ENCODE measurements at places on chromosomes 1 and 21.

GRCh38 chr1:96520579-96520947 lies 201.0 kb upstream of the PTBP2 start:
- peak; percentile 7 for DNase-seq

- DNase-seq = no peak
These were observed 249.1 kb downstream of the C1orf94 start for GRCh38 chr1:34425785-34426184.

GRCh38 chr1:47962750-47963492 lies 34.3 kb downstream of the TRABD2B start:
- DNase-seq = no peak

DNA sequence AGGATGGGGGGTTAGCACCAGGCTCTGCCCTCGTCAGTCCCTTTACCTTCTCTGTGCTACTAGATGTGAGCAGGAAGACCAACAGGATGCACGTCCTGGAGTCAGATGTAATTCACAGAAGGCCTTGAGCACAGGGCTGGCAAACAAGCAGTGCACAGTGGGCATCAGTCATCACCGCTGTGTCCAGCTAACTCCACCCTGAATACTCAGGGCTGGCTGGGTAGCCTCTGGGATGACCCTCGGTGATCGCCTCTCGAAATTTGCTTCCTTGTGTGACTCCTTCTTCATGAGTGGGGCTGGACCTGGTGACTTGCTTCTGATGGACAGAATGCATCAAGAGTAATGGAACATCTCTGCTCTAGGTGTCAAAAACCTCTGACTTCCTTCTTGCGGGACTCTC lies 92.2 kb upstream of the TMPRSS2 start:
- no peak for DNase-seq

- DNase-seq = no peak
These were observed 1598.9 kb downstream of the PLA2G4A start for GRCh38 chr1:188427642-188428041.

- no peak for DNase-seq
These were observed 2.7 kb downstream of the VCAM1 start for GRCh38 chr1:100722221-100722620.

DNA sequence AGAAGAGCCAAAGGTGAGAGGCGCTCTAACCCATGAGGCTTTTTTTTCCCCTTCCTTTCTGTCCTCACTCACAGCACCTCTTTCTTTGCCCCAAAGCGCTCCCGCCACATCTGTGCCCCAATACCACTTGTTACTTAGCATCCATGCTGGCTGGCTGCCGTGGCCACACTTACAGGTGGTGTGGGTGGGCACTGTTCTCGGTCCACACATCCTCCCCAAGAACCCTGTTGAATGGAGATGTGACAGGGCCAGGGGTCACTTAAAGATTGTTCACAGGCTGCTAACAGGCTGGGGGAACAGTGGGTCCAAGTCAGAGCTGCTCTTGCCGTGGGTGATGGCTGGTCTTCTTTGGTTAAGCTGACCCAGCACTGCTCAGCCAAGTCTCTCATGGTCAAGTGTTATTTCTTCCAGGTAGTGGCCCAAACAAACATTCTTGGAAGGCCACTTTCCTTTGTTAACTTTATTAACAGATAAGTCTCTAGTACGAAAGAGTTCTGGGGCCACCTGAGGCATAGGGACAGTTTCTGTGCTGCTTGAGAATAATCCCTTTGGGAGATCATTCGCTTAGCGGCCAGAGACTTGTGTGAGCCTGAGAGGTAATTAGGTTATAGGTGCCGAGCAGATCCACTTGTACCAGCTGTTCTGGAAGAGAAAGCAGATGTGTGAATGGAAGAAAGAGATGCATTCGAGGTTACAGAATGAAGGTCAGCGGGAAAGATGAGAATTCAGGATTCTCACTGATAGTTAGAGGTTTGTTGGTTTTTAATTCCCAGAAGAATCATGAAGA lies 62.6 kb upstream of the IRF2BP2 start:
- DNase-seq = no peak

DNA sequence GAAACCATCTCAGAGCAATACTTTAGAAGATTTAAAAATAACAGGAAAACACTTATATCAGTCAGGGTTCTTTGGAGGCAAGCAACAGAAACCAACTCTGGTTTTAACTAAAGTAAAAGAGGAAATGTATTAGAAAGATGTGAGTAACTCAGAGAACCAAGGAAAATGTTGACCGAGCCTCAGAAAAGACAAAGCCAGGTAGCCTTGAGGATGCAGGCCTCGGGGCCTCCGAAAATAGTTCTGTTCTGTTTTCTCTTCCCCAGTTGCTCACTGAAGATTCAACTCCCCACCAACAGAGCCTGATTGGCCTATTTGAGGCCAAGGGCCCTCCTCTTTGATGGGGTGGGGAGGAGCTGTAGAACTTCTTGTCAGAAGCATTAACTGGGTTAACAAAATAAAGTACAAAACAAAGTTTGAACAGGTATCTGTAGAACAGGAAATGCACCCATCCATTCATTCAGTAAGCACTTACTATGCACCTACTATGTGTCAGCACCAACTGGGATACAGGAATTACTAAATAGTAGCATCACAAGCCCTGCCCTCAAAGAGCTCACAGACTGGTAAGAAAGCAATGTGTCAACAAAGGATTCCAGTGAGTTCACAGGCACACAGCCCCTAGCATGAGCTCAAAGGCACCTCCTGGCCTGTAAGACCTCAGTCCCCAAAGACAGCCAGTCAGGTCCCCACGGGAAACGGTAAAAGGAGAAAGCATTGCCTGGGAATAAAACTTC lies 12.6 kb downstream of the SLAMF8 start:
- no peak for DNase-seq

DNA sequence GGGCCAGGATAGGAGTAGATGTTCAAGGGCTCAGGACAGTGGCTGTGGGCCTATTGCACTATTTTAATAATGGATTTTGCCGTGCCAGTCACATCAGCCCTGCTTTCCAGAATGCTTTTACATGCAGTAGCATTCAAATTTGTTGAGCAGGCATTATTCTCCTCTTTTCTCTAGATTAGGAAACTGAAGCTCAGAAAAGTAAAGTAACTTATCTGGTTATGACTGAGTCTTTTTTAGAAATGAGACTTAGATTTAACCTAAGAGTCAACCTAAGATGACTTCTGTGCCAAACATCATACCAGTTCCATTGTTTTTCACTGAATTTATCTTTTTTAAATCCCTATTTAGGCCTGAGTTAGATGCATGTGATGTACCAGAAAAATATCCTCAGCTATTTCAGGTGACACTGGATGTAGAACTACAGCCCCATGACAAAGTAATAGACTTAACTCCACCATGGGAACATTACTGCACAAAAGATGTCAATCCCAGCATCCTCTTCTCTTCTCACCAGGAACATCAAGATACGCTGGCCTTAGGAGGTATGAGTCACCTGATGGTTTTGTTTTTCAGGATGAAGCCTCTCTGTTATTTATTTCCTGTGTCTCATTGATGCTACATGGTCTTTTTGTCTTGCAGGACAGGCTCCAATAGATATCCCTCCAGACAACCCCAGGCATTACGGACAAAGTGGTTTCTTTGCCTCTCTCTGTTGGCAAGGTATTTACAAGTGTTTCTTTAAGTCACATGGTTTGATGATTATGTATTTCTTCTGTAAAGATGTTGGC lies 31.4 kb upstream of the LEPR start:
- DNase-seq = no peak

GRCh38 chr1:94734963-94735901 lies 84.9 kb upstream of the SLC44A3 start:
- no peak for DNase-seq

- no peak for DNase-seq
These were observed 42.7 kb upstream of the TMEM51 start for GRCh38 chr1:15110867-15111230.

DNA sequence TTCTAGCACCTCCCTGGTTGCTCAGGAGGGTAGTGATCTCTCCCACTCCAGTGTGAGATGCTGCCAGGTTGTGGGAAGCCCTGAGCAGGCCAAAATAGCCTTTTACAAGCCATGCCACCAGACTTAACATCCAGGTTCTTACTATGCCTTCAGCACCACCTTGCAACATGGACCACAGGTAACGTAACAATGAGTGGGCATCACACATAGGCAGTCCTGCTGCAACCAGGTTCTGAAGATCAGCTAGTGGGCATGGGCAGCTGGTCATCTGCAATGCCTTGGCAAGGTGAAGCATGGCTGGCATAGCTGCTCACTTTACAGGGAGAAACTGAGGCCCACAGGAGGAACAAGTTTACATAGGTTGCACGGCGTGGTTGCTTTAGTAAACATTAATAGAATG lies 40.7 kb downstream of the DHCR24 start:
- no peak for DNase-seq

- no peak for DNase-seq
These were observed 1025.7 kb downstream of the PLA2G4A start for GRCh38 chr1:187854457-187854856.

DNA sequence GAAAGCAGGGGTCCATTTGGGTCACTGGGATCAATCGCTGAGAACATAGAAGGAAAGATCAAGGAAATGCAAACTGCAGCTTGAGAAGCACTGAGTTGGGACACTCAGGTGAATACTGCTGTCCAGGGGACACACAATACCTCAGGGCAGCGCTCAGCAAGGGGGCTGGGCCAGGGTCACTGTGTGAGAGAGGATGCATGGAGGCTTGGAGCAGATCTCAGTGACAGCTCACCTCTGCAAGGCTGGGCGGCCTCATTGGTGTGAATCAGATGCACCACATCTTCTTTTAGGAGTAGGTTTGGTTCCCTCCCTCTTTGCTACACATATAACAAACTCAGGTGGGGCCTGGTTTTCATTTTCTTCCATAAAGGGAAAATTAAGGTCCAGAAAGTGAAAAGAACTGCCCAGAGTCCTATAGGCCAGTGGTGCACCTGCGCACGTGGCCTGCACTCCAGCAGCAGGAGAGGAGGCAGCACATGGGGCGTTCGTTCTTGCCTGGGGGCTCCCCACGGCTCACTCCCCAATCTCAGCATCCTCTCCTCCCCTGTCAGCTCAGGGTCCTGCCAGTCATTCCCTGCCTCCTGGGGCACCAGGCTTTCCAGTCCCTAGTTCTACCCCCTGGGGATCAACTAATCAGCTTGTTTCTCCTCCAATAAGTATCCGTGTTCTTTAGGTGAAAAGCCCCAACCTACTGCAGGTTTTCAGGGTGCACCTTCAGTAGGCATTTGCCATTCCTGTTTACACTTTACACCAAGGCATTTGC lies 1.5 kb downstream of the A3GALT2 start:
- no peak for DNase-seq

DNA sequence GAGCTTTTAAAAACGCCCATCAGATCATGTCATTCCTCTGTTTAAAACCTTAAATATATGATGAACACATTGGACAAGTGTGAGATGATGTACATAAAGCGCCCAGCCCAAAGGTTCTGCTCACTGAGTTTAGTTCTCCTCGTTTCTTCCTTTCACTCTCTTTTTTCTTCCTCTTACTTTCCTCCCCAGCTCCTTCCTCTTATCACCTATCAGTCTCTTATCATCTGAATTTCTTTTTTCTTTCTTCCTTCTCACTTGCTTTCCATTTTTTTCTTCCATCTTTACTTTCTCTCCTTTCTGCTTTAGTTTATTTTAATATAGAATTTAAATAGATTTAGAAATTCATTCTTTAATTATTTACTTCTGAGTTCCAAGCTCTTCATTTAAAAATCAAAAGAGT lies 17.8 kb upstream of the POGZ start:
- no peak for DNase-seq

DNA sequence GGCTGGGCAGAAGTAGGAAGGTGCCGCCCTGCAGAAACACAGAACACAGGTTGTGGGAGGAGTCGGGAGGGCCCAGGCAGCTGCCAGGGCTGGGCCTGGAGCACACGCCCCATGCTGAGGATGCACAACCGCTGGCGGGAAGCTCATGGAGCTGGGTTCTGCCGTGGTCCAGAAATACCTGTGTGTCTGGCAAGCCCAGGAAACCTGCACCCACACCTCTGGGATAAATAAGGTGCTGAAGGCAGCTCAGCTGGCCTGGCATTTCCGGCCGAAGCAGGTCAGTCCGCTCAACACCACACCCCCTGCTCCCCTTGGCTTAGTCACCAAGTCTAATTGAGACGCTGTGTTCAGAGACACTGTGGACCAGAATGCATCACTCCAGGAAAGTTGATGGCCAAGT lies 32.1 kb downstream of the CTNNBIP1 start:
- no peak for DNase-seq

GRCh38 chr21:40474513-40474912 lies 372.4 kb downstream of the DSCAM start:
- no peak for DNase-seq

DNA sequence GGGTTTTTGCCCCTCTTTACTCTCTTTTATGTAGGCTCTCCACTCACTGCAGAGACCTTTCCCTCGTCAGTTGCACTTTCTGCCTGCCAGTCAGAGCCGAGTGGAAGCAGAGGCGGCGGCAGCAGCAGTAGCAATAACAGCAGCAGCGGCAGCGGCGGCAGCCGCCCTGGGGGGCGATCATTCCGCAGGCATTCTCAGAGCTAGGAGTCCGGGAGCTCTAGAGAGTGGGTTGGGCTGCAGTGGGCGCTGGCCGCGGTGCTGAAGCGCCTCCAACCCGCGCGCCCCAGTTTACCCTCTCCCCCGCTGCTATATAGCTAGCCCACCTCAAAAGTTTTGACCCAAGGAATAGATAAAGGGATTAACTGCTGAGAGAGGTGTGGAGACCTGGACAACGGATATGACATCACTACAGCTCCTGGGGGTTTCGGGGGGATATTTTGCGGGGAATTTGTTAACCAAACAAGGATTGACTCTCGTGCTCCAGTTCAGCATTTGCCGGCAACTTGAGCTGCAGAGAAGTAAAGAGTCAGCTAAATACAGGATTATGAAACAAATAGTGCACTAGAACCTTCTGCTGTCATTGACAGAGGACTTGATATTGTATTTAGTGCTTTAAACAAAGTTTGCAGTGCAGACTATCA lies at the start of gene OLFM3:
Gene OLFM3, minus strand, starts transcription at position 102 of the 641 bp plus-strand sequence.
- DNase-seq = peak; percentile 74

DNA sequence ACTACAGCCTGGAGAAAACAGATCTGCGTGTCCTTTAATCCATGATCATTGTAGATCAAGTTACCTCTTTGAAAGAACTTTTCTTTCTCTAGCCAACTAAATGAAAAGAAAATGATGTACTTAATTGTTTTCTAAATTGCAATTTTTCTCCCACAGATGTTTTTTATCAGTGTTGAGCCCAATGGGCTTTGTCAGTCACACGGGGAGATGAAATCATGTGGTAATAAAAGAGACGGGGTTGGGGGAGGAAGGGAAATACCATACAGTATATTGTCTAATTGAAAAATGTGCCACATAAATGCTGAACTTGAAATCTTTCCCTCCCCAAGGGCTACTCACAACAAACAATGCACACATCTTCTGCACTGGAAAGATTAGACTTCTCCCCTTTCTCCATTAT lies 58.4 kb downstream of the NTMT2 start:
- no peak for DNase-seq

DNA sequence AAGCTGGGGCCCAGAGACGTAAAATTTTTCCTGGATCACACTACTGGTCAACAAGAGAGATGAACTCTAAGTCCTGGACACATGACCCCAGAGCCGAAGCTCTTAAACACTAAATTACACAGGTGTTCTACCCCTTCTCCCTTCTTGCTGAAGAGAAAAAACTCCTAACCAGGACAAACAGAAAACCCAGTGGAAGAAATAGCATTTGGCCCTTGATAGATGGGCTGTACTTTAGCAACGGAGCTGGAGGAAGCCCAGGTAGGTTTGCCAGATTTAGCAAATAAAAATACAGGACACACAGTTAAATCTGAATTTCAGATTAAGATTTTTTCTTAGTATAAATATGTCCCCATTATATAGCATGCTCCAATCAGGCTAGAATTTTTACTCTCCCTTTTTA lies 72.7 kb downstream of the DIRAS3 start:
- no peak for DNase-seq

- DNase-seq = peak; percentile 87
These were observed 1.3 kb upstream of the RC3H1 start for GRCh38 chr1:174023440-174023839.

GRCh38 chr1:109877317-109877771 lies 33.3 kb upstream of the CSF1 start:
- DNase-seq = peak; percentile 51

Data from G401 (cell line).